ENCODE measurements at places on chromosomes 1 and 21.

GRCh38 chr1:225577241-225577640 is 75.7 kb downstream of the ENAH start:
- DNase-seq: no peak

DNA sequence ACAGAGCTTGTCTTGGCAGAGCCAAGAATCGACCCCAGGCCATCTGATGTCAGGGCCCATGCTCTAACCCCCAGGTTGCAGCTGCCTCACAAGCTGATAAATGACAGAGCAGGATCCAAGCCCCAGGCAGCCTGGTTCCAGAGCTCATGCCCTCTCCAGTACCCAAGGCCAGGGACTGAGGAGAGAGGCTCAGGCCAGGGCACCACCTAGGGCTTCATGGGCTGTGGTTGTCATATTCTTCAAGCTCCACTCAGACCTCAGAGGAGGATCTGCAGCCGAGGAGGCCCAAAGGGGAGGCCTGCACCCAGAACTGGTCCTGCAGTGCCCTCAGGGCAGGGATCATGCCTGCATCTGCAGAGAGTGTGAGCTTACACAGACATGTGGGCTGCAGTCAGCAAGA is 301.1 kb downstream of the MATN1 start:
- DNase-seq: no peak

DNA sequence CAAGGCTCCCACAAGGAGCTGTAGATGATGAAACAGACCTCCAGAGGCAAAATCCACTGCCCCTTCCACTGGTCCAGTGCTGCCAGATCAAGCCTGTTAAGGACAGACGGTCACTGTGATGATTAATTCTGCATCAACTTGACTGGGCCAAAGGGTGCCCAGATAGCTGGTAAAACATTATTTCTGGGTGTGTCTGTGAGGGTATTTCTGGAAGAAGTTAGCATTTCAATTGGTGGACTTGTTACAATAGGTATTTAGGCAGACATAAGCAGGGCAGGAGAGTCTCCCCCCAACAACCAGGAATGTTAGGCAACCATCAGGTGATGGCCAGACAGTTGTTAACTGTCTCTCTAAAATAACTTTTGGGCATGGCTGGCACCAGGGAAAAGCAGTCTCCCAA is 40.9 kb upstream of the GALNT2 start:
- no peak for DNase-seq

- no peak for DNase-seq
These were observed 8.3 kb downstream of the BCAR3 start for GRCh38 chr1:93673163-93673829.

DNA sequence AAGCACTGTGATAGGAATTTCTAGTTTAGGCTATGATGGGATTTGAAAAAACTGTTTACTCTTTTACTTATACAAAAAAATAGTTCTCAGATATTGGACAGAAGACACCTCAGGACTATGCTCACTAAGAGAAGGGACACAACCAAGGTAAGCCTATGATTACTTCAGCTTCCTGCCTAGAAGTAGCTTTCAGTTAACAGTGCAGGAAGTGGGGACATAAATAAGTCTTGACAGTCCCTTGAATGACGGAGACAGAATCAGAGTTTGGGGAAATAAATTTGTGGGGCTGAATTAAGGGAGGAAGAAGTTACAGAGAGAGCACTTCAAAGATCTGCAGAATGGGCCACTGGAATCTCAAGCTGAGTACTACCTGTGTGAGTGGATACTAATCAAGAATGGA is 53.8 kb upstream of the OLFM3 start:
- no peak for DNase-seq

DNA sequence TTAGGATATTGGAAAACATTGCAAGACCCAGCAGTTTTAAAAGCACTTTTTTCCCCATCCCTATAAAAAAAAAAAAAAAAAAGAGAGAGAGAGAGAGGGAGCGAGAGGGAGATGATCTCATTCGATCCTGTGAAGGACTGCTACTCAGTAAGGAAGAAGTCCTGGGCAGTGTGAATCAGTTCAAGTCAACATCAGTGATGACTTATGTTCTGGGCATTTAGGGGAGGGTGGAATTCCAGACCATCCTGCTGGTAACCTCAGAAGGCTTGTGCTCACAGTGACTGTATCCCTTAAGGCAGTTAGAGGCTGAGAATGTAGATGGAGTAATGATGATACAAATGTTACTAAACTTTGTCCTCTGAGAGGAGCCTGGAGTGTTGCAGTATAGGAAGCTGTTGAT is 151.4 kb downstream of the TGFB2 start:
- DNase-seq: no peak

- DNase-seq: no peak
These were observed 50.2 kb upstream of the RUNX1 start for GRCh38 chr21:35099310-35099709.
